ENCODE measurements at places on chromosomes 5 and 9. TPM values are rescaled to one million over a fixed set of nuclear protein-coding genes. Genes with fewer than 3 reads are reported as not detected.

DNA sequence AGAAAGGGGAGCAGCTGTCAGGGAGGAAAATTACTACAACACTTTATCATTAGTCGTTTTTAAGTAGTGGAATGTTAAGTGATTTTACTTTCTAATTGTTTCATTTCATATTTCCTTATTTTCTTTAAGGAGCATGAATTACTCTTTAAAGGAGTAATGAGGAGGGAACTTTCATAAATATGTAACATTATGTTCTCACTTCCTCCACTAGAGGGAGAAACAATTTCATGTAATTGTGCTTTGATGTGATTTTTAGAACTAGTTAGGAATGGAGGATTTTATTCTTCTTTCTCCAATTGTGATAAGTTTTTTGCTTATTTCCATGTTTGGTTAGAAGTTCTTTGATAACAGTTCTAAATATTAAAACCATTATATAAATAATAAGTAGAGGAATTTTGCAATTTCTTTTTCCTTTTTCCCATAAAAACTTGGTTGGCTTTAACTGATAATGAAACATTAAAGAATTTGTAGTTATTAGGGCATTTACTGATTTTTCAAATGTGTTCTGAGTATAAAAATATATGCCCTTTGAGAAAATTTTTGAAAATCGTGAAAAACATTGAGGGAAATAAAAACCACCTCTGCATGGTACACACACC lies 25.6 kb downstream of the CEP78 start:
- no peak overlapping the region for H3K4me3 ChIP-seq
- no peaks in the 10 kb centered on the region for H3K36me3 ChIP-seq

TTC16 gene
- total RNA-seq, result 25.0 TPM

KIAA0825 gene
- 9.3 TPM for total RNA-seq

DNA sequence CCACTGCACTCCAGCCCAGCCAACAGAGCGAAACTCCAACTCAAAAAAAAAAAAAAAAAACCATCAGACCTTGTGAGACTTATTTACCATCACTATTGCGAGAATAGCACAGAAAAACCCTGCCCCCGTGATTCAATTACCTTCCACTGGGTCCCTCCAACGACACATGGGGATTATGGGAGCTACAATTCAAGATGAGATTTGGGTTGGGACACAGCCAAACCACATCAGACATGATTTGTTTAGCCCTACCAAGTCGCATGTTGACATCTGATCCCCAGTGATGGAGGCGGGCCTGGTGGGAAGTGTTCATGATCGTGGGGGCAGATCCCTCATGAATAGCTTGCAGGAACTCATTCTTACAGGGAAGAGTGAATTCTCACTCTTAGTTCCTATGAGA lies 26.6 kb downstream of the MYO10 start:
- H3K27ac ChIP-seq, result no peak overlapping the region
- peaks cover 13% of the 10 kb centered on the region for H3K4me1 ChIP-seq
- no peak for DNase-seq
- no peaks in the 10 kb centered on the region for H3K27me3 ChIP-seq
- no peak overlapping the region for H3K4me3 ChIP-seq

DNA sequence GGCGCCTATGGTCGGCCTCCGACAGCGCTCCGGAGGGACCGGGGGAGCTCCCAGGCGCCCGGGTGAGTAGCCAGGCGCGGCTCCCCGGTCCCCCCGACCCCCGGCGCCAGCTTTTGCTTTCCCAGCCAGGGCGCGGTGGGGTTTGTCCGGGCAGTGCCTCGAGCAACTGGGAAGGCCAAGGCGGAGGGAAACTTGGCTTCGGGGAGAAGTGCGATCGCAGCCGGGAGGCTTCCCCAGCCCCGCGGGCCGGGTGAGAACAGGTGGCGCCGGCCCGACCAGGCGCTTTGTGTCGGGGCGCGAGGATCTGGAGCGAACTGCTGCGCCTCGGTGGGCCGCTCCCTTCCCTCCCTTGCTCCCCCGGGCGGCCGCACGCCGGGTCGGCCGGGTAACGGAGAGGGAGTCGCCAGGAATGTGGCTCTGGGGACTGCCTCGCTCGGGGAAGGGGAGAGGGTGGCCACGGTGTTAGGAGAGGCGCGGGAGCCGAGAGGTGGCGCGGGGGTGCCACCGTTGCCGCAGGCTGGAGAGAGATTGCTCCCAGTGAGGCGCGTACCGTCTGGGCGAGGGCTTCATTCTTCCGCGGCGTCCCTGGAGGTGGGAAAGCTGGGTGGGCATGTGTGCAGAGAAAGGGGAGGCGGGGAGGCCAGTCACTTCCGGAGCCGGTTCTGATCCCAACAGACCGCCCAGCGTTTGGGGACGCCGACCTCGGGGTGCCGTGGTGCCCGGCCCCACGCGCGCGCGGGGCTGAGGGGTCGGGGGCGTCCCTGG lies 561 bp downstream of the DAPK1 start:
- peak overlapping the region; percentile 80 for H3K27ac ChIP-seq
- H3K27me3 ChIP-seq, result no peaks in the 10 kb centered on the region
- no peaks in the 10 kb centered on the region for H3K36me3 ChIP-seq

- DNase-seq, result no peak
- no peak overlapping the region for H3K4me3 ChIP-seq
- H3K27ac ChIP-seq, result no peak overlapping the region
- no peaks in the 10 kb centered on the region for H3K36me3 ChIP-seq
- H3K27me3 ChIP-seq, result no peaks in the 10 kb centered on the region
These were observed 10.2 kb downstream of the CMYA5 start for GRCh38 chr5:79699763-79700400.

GRCh38 chr5:6410421-6410820 lies 32.1 kb upstream of the MED10 start:
- H3K4me1 ChIP-seq, result no peaks in the 10 kb centered on the region
- no peak overlapping the region for H3K27ac ChIP-seq
- no peaks in the 10 kb centered on the region for H3K27me3 ChIP-seq
- no peak overlapping the region for H3K4me3 ChIP-seq
- H3K36me3 ChIP-seq, result no peaks in the 10 kb centered on the region
- no peak for DNase-seq

GRCh38 chr9:72173080-72173479 lies 23.8 kb downstream of the GDA start:
- no peak overlapping the region for H3K27ac ChIP-seq
- no peaks in the 10 kb centered on the region for H3K4me1 ChIP-seq
- no peak for DNase-seq
- no peak overlapping the region for H3K4me3 ChIP-seq

HAPLN1 gene
- not detected for total RNA-seq

GRCh38 chr5:126448720-126449119 lies 25.5 kb downstream of the GRAMD2B start:
- no peak overlapping the region for H3K27ac ChIP-seq
- H3K36me3 ChIP-seq, result peaks cover 2% of the 10 kb centered on the region
- no peaks in the 10 kb centered on the region for H3K27me3 ChIP-seq
- peaks cover 2% of the 10 kb centered on the region for H3K4me1 ChIP-seq
- no peak overlapping the region for H3K4me3 ChIP-seq

DNA sequence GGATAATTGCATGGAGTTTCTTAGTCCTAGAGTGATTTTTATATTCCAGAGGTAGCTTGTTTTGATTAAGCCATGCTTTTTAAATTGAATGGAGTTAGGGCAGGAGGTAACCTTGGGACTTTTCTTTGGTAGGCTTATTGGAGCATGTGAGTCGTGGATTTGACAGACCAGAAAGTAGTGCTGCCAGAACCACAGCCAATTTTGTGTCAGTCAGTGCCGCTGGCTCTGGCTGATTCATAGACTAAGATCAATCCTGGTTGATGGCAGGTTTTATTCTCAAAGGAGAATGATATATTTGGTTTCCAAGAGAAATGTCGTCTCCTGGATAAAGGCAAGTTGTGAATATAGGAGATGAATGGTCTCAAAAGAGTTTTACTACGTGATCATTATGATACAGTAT lies 20.3 kb downstream of the RAI14 start:
- H3K36me3 ChIP-seq, result no peaks in the 10 kb centered on the region
- DNase-seq, result no peak
- H3K27me3 ChIP-seq, result no peaks in the 10 kb centered on the region
- H3K4me1 ChIP-seq, result no peaks in the 10 kb centered on the region
- H3K4me3 ChIP-seq, result no peak overlapping the region

OMD gene
- 1.1 TPM for total RNA-seq

- H3K4me3 ChIP-seq, result no peak overlapping the region
- DNase-seq, result no peak
- H3K27me3 ChIP-seq, result no peaks in the 10 kb centered on the region
- no peak overlapping the region for H3K27ac ChIP-seq
These were observed 62.5 kb downstream of the PLCXD3 start for GRCh38 chr5:41447650-41448510.

- no peaks in the 10 kb centered on the region for H3K4me1 ChIP-seq
- no peak overlapping the region for H3K27ac ChIP-seq
- no peaks in the 10 kb centered on the region for H3K27me3 ChIP-seq
- no peak overlapping the region for H3K4me3 ChIP-seq
- H3K36me3 ChIP-seq, result no peaks in the 10 kb centered on the region
- no peak for DNase-seq
These were observed 103.0 kb upstream of the CDH6 start for GRCh38 chr5:31090467-31090866.

MEGF9 gene
- 8.5 TPM for total RNA-seq

SELENOP gene
- total RNA-seq, result 125 TPM

ZNF366 gene
- 2.2 TPM for total RNA-seq

- H3K36me3 ChIP-seq, result no peaks in the 10 kb centered on the region
- no peaks in the 10 kb centered on the region for H3K4me1 ChIP-seq
- H3K4me3 ChIP-seq, result no peak overlapping the region
- no peak overlapping the region for H3K27ac ChIP-seq
These were observed 1573.4 kb downstream of the EFNA5 start for GRCh38 chr5:106097340-106097739.

- no peaks in the 10 kb centered on the region for H3K27me3 ChIP-seq
- no peak for DNase-seq
- peaks cover 2% of the 10 kb centered on the region for H3K4me1 ChIP-seq
- H3K27ac ChIP-seq, result no peak overlapping the region
These were observed 252.2 kb upstream of the PANK3 start for GRCh38 chr5:168831383-168831782.

DNA sequence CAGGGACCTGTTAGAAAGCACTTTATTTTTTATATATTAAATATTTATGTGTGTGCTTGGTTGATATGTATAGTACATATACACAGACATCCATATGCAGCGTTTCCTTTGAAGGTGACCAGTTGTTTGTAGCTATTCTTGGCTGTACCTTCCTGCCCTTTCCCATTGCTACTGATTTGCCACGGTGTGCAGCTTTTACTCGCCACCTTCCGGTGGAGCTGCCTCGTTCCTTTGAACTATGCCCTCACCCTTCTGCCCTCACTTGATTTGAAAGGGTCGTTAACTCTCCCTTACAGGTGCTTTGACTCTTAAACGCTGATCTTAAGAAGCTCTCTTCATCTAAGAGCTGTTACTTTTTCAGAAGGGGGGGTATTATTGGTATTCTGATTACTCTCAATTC lies 20.5 kb downstream of the RGMB start:
- H3K4me1 ChIP-seq, result no peaks in the 10 kb centered on the region
- no peak overlapping the region for H3K4me3 ChIP-seq
- H3K27me3 ChIP-seq, result no peaks in the 10 kb centered on the region
- H3K27ac ChIP-seq, result no peak overlapping the region
- no peak for DNase-seq
- H3K36me3 ChIP-seq, result no peaks in the 10 kb centered on the region

- H3K27me3 ChIP-seq, result no peaks in the 10 kb centered on the region
- H3K4me3 ChIP-seq, result no peak overlapping the region
- H3K36me3 ChIP-seq, result no peaks in the 10 kb centered on the region
- no peaks in the 10 kb centered on the region for H3K4me1 ChIP-seq
- H3K27ac ChIP-seq, result no peak overlapping the region
These were observed 84.1 kb downstream of the FEM1C start for GRCh38 chr5:115460472-115460871.

GRCh38 chr5:174348311-174348981 lies 302.9 kb downstream of the NSG2 start:
- H3K4me1 ChIP-seq, result no peaks in the 10 kb centered on the region
- no peaks in the 10 kb centered on the region for H3K36me3 ChIP-seq
- no peak overlapping the region for H3K27ac ChIP-seq
- no peaks in the 10 kb centered on the region for H3K27me3 ChIP-seq
- no peak for DNase-seq

PCDHGA10 gene
- 11.7 TPM for total RNA-seq

FOXI1 gene
- total RNA-seq, result 0.19 TPM

All from testis (tissue), 5 donors.